ENCODE measurements at places on chromosomes 13 and 19.

- no peak for DNase-seq
Measured at GRCh38 chr13:79862515-79862914, 381.6 kb downstream of the NDFIP2 start.

GRCh38 chr19:7197119-7197759 is 97.0 kb downstream of the INSR start:
- no peak for DNase-seq

GRCh38 chr19:29393915-29394460 is 131.8 kb upstream of the VSTM2B start:
- DNase-seq, result no peak

DNA sequence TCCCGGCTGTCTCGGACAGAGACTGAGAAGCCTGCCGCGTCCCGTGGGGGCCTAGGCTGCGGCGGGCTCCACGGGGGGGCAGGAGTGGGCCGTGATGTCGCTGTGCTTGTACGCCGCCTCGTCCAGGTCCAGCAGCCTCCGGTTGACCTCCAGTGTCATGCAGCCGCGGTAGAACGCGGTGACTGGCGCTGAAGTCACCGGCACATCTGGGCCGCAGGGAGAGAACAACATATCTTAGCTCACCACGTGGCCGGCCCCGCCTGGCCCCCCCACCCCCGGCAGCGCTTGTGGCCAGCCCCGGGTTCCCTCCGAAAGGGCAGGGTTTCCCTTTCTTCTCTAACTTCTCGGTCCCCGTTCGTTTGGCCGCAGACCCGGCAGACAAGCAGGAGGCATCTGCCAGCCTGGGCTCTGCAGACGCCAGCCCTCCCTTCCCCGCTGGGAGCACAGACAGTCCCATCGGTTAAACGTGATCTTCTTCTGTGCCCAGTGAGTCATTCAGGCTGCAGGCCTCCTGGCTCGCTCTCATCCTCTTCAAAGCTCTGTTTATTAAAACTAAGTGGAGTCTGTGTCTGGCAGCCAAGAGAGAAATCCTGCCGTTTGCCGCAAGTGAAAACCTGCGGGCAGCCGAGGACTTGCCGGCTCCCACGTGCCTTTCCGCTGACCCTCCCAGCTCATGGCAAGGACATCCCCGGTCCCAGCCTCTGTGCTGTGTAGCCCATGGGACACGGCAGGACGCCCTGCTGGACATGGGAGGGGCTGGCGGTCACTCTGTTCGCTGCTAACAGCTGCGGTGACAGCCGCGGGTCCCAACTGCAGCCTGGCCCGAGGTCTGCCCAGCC is 42.8 kb downstream of the GAS6 start:
- DNase-seq, result no peak

DNA sequence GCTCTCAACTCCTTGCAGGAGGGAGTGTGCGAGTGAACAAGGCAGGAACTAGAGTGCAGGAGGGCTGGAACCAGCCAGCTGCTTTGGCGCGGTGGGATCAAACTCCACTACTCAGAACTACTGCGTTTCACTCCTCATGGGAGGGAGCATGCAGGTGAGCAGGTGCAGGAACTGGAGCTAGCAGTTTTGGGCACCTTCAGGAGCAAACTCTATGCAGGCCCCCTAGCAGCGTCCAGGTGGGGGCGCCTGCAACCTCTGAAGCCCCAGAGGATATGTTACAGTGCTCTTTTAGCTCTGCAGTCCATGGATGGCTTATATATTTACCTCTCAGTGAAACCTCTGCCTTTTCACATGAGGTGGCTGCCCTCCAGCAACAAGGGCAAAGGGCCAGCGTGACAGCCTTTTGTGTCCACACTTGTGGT is 1303.4 kb downstream of the PCDH9 start:
- DNase-seq, result no peak

- no peak for DNase-seq
Measured at GRCh38 chr13:53092931-53093330, 64.3 kb downstream of the OLFM4 start.

GRCh38 chr19:50607874-50608785 is 31.6 kb downstream of the SYT3 start:
- DNase-seq, result no peak

- no peak for DNase-seq
Measured at GRCh38 chr13:98765996-98766519, 13.6 kb upstream of the SLC15A1 start.
